ENCODE measurements at places on chromosomes 6 and 20. TPM values are rescaled to one million over a fixed set of nuclear protein-coding genes. Genes with fewer than 3 reads are reported as not detected.

DNA sequence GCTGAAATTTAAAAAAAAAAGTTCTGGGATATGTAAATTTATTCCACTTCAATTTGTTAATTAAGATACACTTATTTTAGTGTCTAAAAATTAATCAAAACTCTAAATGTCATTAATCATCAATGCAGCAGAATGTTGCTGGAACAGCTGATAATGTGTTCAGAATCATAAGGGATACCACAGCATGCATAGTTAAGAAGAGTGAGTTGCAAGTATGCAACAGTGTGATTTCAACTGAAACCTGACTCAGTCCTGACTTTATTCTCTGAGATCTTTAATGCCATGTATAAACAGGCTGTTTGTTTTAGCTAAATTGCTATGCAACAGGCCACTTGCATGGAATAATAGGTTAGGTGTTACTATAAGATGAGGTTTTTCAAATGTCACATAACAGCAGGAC lies 1.4 kb downstream of the GRIK2 start:
- DNase-seq = no peak

DNA sequence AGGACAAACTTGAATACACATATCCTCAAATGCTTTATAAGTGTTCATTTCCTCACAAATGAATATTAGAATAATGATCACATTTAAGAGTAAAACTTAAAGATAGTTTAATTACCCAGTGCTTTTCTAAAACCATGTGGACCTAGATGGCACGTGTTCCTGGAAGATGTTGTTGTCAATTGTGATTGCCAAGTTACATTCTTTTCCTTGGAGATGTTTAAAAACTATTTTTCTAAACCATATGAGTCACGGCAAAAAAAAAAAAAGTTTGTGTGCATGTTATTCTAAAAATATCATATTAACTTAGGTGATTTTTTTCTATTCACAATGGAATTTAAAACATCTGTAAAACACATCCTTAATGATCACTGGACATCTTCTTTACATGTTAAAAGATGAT lies 51.1 kb downstream of the RCAN2 start:
- DNase-seq = no peak

- no peak for DNase-seq
Observed at GRCh38 chr6:44190715-44191114, 26.0 kb upstream of the MYMX start.

GRCh38 chr6:90251295-90251992 lies 45.2 kb downstream of the BACH2 start:
- DNase-seq = no peak

Gene PTGIS
- total RNA-seq = 57.8 TPM

GRCh38 chr20:10707068-10707467 lies 33.3 kb upstream of the JAG1 start:
- no peak for DNase-seq

DNA sequence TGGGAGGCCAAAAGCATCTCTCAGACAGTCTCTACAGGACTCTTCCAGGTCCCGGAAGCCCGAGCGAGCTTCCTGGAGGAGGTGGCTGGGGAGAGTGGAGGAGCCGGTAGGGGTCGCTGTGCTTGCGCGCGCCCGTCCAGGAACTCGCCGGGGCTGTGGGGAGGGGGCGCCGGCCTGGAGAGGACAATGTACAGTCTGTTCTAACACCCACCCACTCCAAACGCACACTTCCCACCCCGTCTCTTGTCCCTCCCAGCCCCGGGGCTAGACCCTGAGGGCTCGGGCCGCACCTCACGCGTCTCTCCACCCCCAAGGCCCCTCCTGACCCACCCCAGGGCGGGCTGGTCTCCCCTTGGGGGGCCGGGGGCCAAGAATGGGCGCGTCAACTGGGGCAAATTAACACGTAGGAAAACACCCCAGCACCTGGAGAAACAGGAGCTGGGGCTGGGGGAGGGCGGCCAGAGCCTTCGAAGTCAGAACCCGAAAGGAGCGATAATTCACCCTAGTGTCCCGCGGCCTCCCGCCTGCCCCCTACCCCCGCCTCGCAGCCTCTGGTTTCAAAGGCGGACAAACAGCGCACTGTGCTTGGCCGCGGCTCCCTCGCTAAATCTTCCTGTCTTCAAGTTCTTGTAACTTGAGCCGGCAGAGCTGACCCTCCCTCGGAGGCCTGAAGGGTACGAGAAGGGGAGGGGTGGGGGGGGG lies 103.2 kb upstream of the FOXP4 start:
- peak; percentile 80 for DNase-seq

DNA sequence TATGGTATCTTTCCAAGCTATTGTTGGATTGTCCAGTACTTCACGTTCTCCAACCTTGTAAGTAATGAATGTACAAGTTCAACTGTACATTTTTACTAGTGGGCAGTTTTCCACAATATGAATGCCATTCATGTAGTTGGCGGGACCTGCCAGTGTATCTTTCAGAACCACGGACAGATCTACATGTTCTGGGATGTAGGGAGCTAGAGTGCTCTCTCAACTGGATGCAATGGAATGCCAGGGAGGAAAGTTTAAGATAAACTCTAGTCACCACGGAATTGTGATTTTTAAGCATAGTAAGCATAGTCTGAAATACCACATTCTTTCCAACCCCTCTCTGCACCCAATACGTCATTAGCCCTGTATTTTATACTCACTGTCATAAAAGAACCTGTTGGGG lies 21.5 kb upstream of the HLA-C start:
- no peak for DNase-seq

- no peak for DNase-seq
Observed at GRCh38 chr6:166691746-166692145, 64.7 kb upstream of the RPS6KA2 start.

Gene KCNK16
- total RNA-seq = not detected

Gene TUBB2B
- total RNA-seq = 2.8 TPM

GRCh38 chr20:63657260-63657936 lies 714 bp upstream of the RTEL1 start:
- no peak for DNase-seq

Gene LY6G6C
- total RNA-seq = not detected

Gene GPX5
- total RNA-seq = not detected

Gene HAO1
- not detected for total RNA-seq

Gene CLDN20
- not detected for total RNA-seq

DNA sequence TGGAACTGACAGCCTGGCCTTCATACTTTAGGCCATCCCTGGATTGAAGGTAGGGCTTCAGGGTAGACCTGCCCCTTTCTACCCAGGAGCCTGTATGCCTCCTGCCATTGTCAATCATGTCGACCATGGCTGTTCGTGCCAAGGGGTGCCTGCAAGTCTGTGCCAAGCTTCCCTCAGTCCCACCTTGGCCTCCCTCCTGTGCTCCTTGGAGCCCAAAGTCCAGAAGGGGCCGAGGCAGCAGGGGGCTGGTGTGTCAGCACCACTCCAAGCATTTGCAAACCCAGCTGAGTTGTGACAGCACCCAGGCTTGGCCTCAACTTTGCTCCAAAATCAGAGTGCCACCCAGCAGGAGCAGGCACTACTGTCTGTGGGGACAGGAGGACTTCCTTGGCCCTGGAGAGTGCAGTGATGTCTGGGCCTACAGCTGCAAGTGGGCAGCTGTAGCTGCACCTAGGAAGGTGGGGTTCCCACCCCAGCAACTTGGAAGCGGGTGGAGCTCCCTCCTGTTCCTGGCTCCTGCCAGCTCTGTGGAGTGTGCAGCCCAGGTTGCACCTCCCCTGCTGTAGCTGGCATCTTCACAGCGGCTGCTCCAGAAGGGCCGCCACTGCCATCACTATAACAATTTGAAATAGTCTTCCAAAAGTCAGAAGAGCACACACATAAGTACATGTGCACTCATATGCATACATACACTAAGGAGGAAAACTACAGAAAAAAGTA lies 1719.3 kb downstream of the HACE1 start:
- no peak for DNase-seq

Gene TFAP2A
- 45.2 TPM for total RNA-seq

- DNase-seq = no peak
Observed at GRCh38 chr6:41683273-41683522, 44.9 kb downstream of the MDFI start.

- no peak for DNase-seq
Observed at GRCh38 chr6:18467741-18468502, 80.8 kb downstream of the RNF144B start.

GRCh38 chr20:4625687-4626086 lies 96.0 kb upstream of the PRND start:
- DNase-seq = no peak

DNA sequence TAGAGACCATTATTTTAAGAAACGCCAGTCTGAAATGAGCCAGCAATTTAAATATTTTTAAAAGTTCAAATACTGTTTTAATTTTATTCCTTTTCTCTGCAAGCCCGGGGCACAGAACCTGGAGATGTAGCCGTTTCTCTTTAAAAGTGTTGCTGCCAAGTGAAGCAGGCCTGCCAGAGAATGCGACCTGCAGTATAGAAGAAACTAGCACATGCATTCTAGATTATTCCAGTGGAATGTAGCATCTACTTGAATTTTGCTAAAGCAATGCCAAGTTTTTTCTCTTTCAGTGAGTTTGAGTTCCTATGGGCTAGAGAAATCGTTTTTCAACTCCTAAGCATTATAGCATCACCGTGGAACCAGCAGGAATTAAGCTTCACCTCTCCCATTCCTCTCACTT lies 101.3 kb downstream of the QRSL1 start:
- no peak for DNase-seq

DNA sequence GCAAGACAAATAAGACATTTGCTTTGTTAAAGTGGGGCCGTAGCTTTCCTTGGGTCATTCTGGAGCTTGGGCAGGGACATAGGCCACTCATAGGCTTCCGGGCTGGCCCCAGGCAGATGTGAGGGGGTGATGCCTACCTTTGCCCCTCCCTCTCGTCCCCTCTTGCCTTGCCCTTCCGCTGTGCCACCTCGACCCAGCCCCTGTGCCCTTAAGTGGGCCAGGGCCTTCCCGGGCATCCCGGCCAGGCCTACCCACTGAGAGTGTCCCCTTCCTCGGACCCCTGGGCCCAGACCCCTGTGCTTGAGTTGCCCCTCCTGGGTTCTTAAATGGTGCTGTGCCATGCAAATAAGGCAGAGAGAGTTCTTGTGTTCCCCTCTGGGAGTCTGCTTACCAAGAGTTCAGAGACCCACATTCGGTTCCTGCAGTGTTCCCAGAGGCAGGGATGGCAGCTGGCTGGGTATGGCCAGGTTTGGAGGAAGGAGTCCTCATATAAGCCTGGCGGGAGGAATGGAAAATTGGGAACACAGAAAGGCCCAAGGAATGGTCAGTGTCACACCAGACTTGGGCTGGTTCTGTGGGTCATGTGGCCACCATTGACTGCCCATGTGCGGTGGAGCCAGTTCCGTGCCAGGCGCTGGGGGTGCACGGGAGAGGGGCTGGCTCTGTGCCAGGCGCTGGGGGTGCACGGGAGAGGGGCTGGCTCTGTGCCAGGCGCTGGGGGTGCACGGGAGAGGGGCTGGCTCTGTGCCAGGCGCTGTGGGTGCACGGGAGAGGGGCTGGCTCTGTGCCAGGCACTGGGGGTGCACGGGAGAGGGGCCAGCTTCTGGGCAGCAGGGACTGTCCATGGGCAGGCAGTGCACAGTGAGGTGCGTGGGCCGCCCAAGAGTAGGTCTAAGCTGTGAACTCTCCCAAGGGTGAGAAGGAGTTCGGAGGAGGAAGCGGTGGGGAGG lies 173.5 kb upstream of the SNX9 start:
- DNase-seq = no peak

DNA sequence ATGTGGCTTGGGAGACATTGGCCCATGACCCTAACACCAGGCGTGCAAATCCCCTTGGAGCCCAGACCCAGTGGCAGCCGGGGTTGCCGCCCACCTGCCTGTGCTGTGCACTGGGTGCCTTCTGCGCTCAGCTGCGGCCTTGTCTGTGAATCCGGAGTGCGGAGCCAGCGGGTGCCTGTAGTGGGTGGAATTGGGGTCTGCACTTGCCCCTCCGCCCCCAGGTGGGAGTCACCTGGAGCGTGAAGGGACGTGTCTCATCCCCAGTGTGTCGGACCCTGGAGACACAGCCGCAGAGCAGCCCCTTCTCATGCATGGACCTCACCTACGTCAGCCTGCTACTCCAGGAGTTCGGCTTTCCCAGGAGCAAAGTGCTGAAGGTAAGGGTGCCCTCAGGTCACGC lies 22.9 kb upstream of the PYGB start:
- no peak for DNase-seq

DNA sequence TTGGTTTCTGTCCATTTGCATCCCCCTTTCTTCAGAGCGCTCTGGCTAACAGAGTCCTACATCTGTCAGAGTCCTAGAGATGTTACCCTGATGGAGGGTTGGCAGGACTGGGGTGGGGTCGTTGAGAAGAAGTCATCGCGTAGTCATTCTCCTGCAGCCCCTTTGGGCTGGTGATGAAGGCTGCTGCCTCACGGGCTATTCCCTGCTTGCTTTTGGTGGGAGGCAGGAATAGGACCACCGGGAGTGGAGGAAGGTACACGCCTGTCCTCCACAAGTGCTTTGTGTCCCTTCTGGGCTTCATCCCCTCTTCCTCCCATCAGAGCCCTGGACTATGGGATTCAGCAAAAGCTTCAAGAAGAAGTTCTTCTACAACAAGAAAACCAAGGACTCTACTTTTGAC lies 20.9 kb downstream of the CCDC167 start:
- no peak for DNase-seq

- no peak for DNase-seq
Observed at GRCh38 chr6:38975621-38976049, 72.9 kb upstream of the GLP1R start.

Gene RNF182
- total RNA-seq = 0.89 TPM

Gene OXT
- not detected for total RNA-seq

GRCh38 chr6:68652117-68652536 lies 17.0 kb downstream of the ADGRB3 start:
- DNase-seq = no peak

- DNase-seq = no peak
Observed at GRCh38 chr6:159533016-159533415, 160.0 kb downstream of the SOD2 start.

DNA sequence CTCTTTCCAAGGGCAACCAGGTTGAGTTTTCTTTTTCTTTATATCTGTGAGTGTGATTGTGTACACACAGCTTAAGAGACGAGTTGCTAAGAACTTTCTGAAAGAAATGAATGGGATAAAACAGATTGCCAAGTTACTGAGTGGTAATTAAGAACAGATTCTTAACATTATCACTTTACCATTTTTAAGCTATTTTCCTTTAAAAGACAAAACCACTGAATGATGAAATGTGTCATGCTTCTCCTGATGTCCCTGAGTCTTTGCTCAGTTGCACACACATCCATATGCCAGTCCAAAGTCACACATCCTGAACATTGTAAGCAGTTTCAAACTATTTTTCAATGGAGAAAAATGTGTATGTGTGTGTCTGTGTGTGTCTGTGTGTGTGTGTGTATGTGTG lies 5.5 kb upstream of the DAAM2 start:
- DNase-seq = no peak

Gene MRAP2
- total RNA-seq = 5.3 TPM

- DNase-seq = no peak
Observed at GRCh38 chr6:137820425-137820824, 46.6 kb upstream of the TNFAIP3 start.

Gene ASIP
- 0.70 TPM for total RNA-seq
